NCI-H524 (cell line): ENCODE measurements at places on chromosomes 3 and 15.

DNA sequence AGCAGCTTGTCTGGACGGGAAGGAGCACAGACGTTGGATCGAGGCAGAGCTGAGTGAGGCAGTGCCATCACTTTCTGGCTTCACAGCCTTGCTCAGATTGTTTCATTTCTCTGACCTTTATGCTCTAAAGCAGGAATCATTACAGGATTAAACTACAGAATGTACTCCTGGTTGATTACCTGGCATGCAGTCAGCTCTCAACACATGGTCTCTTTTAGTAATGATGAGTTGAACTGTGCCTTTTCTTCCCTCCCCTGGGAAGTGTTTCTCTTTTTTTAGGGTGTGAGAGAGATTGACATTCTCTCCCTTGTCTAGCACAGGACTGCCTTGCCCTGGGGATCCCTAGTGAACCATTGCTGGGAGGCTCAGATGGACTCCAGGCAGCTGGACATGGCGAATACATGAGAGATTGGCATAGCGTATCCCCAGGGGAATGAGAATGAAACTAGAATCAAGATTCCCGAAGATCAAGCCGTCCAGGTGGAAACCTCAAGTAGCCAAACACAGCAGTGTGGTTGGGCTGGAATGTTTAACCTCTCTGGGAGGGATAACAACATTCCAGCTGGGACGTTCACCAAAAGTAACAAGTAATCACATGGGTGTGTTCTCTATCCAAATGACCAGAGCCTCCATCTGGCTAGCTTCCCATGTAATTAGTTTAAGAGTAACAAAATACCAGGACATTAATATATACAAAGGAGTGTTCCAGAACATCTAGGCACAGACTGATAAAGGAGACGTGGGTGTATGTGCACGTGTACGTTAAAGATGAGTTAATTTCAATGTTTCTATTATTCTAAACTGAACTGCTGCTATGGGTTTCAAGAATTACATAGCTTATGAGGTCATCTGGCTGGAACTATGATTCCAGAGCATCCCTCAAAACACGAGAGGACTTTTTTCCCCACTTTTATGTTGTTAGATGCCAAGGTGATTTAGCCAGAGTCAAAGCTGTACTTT, 118.6 kb upstream of the NR2E3 start:
- peak; percentile 63 for DNase-seq

DNA sequence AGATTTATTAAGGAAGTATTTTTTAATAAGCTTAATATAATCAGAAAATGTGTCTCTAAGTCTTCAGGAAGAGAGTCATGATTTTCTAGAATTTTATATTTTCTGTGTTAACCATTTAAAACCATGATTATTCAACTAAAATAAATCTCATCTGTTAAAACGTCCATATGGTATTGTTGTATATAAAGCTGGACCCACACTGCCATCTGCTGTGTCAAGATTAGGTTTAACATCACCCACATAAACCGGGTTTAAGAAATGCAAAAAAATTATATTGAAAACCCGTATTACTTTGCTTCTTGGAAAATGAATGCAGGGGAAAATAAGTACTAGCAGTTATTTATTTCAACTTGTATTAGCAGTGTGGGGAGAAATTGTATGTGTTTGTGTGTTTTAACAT, 9.5 kb upstream of the CCDC66 start:
- no peak for DNase-seq

GRCh38 chr3:31504230-31504629, 28.5 kb upstream of the STT3B start:
- DNase-seq: no peak

DNA sequence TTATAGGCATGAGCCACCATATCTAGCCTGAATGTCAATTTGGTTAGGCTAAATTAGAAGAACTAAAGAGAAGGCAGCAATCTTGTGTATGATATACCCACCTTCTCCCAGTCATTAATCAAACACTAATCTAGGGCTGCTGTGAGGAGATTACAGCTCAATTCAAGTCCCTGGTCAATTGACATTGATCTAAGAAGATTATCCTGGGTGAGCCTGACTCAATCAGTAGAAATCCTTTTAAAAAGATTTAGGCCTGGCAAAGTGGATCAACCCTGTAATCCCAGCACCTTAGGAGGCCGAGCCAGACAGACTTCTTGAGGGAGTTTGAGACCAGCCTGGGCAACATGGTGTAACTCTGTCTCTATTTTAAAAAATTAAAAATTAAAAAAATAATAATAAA, 2.5 kb upstream of the DNAH12 start:
- DNase-seq: peak; percentile 22

GRCh38 chr3:81853431-81853830, 92.0 kb upstream of the GBE1 start:
- no peak for DNase-seq

- DNase-seq: no peak
Observed at GRCh38 chr3:197858133-197858532, 67.1 kb downstream of the LRCH3 start.

- DNase-seq: no peak
Observed at GRCh38 chr3:108359011-108359410, 62.7 kb downstream of the HHLA2 start.
